Left colon (tissue), 2 donors: ENCODE measurements at places on chromosomes 6 and 20.

DNA sequence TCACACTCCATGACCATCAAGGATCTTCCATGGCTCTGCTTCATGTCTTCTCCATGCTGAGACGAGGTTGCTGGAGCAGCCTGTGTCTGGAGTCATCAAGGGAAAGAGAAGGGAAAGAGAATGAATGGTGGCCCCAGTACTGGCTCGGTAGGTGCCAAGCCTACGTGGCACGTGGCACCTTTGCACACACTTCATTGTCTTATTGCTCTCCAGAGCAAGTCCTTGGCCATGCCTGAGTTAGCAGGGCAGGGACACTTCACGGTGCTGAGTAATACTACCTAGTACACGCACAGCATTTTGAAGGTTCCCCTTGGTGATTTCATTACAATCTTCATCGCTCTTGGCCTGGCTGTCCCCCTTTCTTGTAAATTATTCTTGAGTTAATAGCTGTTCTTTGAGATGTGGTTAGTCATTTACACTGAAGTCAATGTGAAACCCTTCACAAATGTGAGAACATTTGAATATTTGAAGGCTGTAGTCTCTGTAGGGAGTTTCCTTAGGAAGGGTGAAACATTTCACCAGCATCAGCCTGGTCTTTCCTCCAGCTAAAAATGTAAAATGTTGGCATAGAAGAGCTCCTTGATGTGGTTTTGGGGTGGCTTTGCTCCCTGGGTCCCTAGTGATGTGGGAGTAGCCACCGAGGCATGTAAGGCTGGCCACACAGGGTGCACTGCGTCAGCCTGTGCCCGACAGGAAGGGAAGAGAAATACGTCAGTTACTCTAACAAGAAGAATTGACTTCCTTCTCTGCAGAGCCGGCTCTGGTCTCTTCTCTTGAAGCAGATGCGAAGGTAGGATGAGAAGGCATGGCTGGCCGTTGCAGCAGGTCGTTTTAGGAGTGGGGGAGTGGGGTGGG is at the start of gene SYTL3:
SYTL3 (plus strand) TSS at position 766 of the 855 bp plus-strand sequence. CDS start 13,215 bp downstream, outside the sequence.
- peak; percentile 50 for DNase-seq

- no peak for DNase-seq
Observed at GRCh38 chr20:60272790-60273189, 314.6 kb downstream of the CDH26 start.

DNA sequence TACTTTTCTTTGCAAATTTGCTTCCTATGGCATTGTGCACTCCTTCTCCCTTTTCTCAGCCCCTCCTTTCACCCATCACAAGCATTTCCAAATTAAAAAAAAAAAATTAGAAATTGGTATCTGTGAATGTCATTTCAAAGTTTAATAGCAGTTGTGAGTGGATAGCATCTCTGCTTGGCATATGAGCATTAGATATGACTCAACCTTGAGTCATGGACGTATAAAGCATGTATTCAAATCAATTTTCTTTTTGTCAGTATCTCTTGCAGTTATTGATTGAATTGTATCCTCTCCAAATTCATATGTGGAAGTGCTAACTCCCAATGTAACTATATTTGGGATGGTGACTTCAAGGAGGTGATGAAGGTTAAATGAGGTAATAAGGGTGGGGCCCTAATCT is 60.1 kb upstream of the MAP3K7 start:
- DNase-seq = no peak

DNA sequence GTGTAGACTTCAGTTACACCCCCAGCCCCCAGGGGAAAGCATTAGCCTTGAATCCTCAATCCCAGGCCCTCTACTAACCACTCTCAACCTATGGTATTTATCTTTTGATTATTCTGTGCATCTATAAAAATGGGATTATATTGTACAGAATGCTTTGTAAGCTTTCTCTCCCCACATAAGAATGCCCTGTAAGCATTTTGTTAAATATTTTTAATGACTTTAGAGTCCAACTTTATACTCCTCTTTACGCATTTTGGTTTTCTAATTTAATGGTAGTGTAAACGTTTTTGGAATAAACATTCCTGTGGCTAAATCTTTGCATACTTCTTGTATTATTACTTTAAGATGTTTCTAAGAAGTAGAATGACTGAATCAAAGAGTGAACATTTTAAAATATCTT is 35.4 kb downstream of the FBXO9 start:
- no peak for DNase-seq
